Thyroid gland (tissue), 4 donors: ENCODE measurements at places on chromosomes 3 and 15. TPM values are rescaled to one million over a fixed set of nuclear protein-coding genes. Genes with fewer than 3 reads are reported as not detected.

PIF1 gene
- total RNA-seq = 0.54 TPM

DNA sequence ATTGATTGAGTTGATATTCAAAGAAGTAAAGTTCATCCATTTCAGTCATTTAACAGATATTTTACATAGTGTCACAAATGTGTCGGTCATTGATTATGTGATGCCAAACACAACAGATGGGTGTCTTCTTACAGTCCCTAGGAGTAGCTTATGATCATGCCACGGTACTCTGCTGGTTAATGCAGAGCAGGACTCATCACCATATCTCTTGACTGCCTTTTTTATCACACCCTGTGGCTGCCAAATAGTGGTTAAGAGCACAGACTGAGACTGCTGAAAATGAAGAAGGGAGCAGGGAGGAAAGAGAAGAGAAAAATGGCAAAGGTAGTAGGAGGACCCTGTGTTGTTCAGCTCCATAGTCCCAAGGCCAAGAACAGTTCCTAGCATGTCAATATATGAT lies 12.8 kb upstream of the TIMMDC1 start:
- H3K27ac ChIP-seq = no peak overlapping the region
- H3K4me1 ChIP-seq = no peaks in the 10 kb centered on the region
- H3K4me3 ChIP-seq = no peak overlapping the region
- H3K27me3 ChIP-seq = no peaks in the 10 kb centered on the region
- peaks cover 23% of the 10 kb centered on the region for H3K36me3 ChIP-seq

DNA sequence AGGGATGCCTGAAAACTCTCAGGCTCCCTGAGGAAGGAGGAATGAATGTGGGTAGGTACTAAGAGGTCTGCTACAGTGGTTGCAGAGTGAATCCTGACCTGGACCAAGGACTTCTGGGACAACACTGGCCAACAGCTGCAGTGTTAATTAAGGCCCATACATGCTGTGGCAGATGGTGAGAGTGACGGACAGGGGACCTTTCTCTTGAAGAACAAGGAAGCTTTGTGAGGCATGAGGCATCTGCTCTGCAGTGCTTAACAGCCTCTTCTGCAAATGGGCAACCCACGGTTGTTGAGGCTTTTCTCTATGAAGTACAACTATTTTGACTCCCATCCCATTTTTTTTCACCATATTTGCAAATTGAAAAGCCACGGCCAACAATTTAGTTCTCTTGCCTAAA lies 26.6 kb upstream of the ACAN start:
- H3K4me1 ChIP-seq = no peaks in the 10 kb centered on the region
- DNase-seq = no peak
- H3K36me3 ChIP-seq = no peaks in the 10 kb centered on the region
- H3K27ac ChIP-seq = no peak overlapping the region
- no peak overlapping the region for H3K4me3 ChIP-seq
- H3K27me3 ChIP-seq = no peaks in the 10 kb centered on the region

DNA sequence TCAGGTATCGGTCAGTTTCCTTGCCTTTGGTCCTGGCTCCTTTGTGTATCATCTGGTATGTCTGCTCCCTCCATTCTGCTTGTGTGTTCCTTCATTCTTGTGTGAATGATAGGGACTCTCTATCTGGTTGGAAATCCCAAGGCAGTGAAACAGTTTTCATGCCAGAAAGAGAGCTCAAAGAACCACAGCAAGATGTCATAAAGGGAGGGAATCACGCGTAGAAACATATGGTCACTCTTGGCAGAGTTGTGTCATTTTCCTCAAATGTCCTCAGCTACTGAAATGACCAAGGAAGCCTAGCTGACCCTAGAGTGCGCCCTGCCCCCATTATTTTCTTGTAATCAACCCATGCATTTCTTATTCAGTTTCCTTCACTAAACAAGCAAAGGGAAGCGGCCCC lies 48.0 kb downstream of the RASGRP1 start:
- no peaks in the 10 kb centered on the region for H3K27me3 ChIP-seq
- no peak overlapping the region for H3K4me3 ChIP-seq
- no peak for DNase-seq
- no peaks in the 10 kb centered on the region for H3K4me1 ChIP-seq
- H3K36me3 ChIP-seq = no peaks in the 10 kb centered on the region

COL6A5 gene
- total RNA-seq = 0.11 TPM

DNA sequence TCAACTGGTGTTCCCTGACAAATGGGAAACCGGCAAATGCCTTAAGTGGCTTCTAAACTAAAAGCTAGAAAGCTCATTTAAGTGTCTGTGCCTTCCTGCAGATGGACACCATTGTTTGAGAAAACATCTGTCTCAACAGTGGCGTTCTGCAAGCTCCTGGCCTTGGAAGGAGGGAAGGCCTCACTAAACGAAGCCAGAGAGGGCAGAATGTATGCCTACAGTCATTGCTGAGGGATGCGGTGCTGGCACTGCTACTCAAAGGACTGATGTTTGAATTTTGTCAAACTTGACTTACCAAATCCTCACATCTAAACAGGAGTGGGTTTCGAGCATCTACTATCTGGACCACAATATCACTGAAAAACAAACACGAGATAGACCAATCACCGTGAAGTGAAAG lies 12.2 kb downstream of the LSG1 start:
- H3K4me1 ChIP-seq = no peaks in the 10 kb centered on the region
- no peak overlapping the region for H3K4me3 ChIP-seq
- no peak for DNase-seq
- peaks cover 33% of the 10 kb centered on the region for H3K36me3 ChIP-seq

DNA sequence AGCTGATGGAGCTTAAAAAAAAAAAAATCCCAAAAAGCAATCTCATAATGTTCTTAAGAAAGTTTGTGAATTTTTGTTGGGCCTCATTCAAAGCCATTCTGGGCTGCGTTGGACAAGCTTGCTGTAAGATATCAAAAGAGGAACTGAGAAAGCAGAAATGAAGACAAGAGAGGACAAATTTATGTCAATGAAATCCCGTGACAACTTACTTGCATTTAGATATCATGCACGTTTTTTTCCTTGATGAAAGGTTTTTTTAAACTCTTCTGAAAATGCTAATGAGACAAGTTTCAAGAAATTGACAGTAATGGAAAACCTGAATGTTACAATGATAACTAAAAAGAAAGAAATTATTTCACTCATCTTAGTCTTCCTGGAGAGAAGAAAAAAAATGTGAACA lies 662.9 kb downstream of the SQOR start:
- no peak overlapping the region for H3K4me3 ChIP-seq
- no peaks in the 10 kb centered on the region for H3K4me1 ChIP-seq
- DNase-seq = no peak
- no peaks in the 10 kb centered on the region for H3K36me3 ChIP-seq
- H3K27ac ChIP-seq = no peak overlapping the region

USP4 gene
- 28.3 TPM for total RNA-seq

SLC28A1 gene
- total RNA-seq = not detected

SPINK8 gene
- not detected for total RNA-seq

KCTD6 gene
- total RNA-seq = 18.9 TPM

DNA sequence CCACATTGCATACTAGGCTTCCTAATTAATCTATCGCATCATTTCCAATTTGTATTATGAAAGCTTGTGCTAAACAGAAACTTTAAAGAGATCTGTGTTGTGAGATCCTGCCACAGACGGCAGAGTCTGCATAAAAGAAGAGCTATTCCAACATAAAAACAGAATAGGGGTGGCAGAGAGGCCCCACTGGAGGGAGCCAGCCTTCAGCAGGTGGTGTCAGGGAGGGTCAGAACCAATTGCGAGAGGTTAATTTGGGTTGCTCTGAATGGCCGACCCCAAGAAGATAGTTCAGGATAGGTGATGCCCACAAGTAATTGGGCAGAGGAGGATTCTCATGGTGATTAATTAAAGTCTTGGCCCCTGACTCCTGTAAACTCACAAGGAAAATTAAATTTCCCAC lies 74.8 kb downstream of the DCLK3 start:
- H3K4me3 ChIP-seq = no peak overlapping the region
- H3K4me1 ChIP-seq = no peaks in the 10 kb centered on the region
- DNase-seq = no peak
- H3K27me3 ChIP-seq = no peaks in the 10 kb centered on the region
- no peak overlapping the region for H3K27ac ChIP-seq

DNA sequence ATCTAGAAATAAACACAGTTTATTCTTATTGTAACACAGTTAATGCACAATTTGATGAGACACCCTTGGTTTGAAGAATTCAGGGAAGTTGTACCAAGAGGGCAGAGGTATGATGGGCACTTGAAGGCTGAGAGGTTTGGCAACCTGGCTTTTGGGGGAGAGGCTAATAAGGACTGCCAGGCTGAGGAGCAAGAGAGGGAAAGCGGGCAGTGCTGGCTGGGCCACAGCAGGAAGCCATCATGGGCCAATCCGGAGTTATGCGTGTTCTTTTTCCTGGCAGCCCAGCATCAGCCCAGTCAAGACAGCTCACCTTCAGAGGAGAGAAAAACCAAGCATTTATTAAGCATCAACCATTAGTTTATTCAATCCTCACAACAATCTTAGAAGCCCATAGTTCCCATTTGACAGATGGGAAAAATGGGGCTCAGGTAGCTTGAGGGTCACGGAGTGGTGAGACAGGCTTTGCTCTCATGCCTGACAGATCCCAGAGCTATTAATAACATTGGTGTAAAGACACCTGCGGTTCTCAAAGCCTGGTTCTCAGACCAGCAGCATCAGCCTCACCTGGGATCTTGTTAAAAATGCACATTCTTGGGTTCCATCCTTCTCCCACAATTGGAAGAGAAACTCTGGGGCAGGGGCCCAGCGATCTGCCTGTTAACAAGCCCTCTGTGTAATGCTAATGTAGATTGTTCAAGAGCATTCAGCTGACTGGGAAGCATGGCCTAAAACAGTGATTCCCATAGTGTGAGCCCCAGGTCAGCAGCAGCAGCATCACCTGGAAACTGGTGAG lies 183.7 kb downstream of the NTRK3 start:
- no peaks in the 10 kb centered on the region for H3K4me1 ChIP-seq
- DNase-seq = no peak
- H3K36me3 ChIP-seq = no peaks in the 10 kb centered on the region
- no peaks in the 10 kb centered on the region for H3K27me3 ChIP-seq
- no peak overlapping the region for H3K4me3 ChIP-seq

FAM3D gene
- not detected for total RNA-seq

DNA sequence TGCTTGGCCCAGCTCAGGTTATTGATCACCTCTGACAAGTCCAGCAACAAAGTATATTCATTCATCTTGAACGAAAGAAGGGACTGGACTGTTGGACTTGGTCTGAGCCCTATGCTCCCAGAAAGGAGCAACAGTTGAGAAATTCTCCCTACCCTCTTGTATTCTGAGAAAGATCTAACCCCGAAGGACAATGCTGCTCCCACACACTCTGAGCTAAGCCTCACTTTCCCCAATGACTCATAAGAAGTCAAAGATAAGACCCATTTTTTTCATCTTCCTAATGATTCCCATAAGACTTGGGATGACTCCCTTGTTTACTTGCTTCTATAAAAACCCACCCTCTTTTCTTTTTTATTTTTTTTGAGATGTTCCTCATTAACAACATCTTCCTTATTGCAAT lies 549.4 kb upstream of the MDFIC2 start:
- no peaks in the 10 kb centered on the region for H3K36me3 ChIP-seq
- no peaks in the 10 kb centered on the region for H3K27me3 ChIP-seq
- H3K4me3 ChIP-seq = no peak overlapping the region
- DNase-seq = no peak

DNA sequence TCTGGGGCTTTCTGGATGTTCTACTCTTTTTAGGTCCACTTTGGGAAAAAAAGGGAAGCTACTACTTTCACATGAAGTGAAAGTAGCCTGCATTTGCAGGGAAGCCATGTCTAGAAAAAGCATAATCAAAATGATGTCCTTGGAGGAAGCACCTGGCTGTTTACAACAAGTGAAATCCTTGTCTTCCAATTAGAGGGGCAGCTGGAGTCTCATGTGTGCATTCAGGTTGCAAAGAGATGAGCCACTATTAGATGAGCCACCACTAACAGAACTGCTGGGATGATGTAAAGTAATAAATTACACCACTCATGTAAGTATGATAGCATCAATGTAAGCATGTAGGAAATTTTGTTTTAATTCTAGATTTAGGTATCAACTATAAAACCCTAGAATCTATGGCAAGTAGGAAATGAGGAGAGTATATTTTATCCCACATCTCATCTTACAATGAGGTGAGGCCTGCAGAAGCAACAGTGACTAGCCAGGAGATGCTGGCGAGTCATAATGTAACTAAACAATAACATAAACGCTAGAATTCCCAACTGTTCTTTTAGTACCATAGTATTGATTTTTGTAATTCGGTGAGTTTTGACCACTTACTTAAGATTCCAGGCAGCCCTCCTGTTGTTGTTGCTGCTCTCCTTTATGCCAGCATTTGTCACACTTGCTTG lies 75.9 kb downstream of the TMEM108 start:
- no peak overlapping the region for H3K27ac ChIP-seq
- no peaks in the 10 kb centered on the region for H3K36me3 ChIP-seq
- no peak for DNase-seq
- peaks cover 13% of the 10 kb centered on the region for H3K4me1 ChIP-seq
- no peak overlapping the region for H3K4me3 ChIP-seq
- no peaks in the 10 kb centered on the region for H3K27me3 ChIP-seq

DNA sequence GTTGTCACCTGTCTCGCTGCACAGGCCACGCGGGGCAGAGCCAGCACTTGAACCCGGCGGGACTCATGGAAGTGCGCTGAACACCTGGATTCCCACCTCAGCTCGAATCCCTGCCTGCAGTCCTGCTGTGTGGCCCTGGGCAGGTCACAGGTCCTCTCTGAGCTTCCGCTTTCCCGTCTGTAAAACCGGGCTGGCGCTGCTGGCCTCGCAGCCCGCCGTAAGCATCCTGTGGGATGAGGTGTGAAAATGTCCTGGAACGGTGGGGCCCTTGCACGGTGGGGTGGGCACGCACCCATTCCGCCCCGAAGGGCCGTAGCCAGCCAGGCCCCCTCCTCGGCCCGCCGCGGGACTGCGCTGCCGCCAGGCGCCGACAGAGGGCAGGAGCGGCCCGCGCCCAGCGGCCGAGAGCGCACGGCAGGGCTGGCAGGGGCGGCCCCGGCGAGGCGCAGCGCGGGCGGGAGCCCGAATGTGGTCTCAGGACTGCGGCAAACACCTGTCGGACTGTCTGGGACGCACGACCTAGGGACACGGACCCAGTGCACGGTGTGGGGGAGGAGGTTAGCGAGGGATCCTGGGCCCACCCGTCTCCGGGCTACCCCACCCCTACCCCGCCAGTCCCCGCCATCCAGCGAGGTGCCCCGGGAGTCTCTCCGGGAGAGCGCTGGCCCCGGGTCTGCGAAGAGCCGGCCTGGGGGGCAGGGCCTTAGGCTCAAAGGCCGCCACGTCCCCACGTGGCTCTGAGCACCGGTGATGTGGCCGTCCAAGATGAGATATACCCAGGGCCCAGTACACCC lies 40.4 kb downstream of the DNAJB8 start:
- no peaks in the 10 kb centered on the region for H3K27me3 ChIP-seq
- no peak overlapping the region for H3K27ac ChIP-seq
- H3K4me1 ChIP-seq = peaks cover 7% of the 10 kb centered on the region
- no peak overlapping the region for H3K4me3 ChIP-seq
- H3K36me3 ChIP-seq = no peaks in the 10 kb centered on the region

TEX9 gene
- 48.0 TPM for total RNA-seq

GRCh38 chr3:187247398-187247797 lies 44.1 kb downstream of the MASP1 start:
- no peaks in the 10 kb centered on the region for H3K27me3 ChIP-seq
- no peaks in the 10 kb centered on the region for H3K36me3 ChIP-seq
- no peak overlapping the region for H3K4me3 ChIP-seq
- H3K27ac ChIP-seq = no peak overlapping the region
- no peak for DNase-seq

HHATL gene
- total RNA-seq = 48.3 TPM

TEX55 gene
- total RNA-seq = 0.27 TPM
